SK-N-SH treated with all-trans-retinoic acid at 6 μM for 48 hours (cell line): ENCODE measurements at places on chromosomes 6 and 20.

GRCh38 chr6:163026893-163027292 lies 299.1 kb downstream of the PACRG start:
- ATAC-seq: no peak

GRCh38 chr6:150720774-150721233 lies 121.1 kb downstream of the PLEKHG1 start:
- no peak for ATAC-seq

DNA sequence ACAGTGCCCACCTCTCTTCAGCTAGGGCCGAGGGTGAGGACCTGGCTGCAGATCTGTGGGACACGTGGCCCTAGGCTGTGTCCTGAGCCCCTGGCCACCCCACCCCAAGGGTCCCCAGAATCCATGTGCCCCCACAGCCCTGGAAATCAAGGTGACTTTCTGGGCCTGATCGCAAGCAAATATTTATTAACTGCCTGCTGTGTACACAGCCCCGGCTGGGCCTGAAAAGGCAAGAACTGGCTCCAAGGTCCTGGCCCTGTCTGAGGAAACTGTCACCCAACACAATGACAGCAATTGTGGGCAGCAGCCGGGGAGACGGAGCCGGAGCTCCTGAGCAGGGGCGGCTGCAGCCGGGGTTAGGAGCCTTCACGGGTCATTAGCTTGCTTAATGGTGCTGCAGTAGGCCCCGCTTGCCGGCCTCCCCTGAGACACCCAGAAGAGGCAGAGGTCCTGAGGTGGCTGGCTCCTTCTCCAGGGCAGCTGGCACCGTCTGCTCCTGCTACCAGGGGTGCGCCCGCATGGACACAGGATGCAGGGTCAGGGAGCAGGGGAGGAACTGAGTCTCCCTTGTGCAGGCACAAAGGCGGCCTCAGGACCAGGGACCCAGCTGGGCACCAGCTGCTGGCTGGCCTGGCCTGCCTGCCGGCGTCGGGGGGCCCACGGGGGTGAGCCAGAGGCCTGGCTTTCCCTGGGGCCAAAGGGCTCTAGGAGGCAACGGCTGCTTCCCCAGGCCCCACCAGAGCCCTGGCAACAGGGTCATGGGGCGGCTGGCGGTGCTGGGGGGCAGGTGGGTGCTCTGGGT lies 24.1 kb downstream of the NPEPL1 start:
- no peak for ATAC-seq

DNA sequence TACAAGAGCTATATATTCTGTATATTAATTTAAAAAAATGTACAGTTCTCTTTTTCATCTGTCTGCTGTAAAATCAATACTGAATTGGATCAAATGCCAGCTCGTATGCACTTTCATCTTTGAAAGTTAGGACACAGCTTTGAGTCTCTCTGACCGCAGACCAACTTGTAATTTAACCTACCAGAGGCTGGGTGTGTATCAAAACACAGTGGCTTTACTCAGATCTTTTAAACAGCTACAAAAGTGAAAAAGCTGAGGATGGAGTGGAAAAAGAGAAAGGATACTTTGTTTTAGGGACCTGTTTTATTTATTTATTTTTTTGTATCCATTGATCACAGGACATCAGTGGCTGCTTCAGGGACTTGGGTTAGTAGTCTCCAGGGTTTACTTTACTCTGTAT lies 44.1 kb downstream of the KIAA0408 start:
- no peak for ATAC-seq

- ATAC-seq: no peak
These were observed 24.2 kb upstream of the LAMP5 start for GRCh38 chr20:9490161-9490560.

- ATAC-seq: no peak
These were observed 106.5 kb downstream of the MAN1A1 start for GRCh38 chr6:119243037-119243436.

- ATAC-seq: no peak
These were observed 78.7 kb downstream of the DLL1 start for GRCh38 chr6:170212051-170212756.

DNA sequence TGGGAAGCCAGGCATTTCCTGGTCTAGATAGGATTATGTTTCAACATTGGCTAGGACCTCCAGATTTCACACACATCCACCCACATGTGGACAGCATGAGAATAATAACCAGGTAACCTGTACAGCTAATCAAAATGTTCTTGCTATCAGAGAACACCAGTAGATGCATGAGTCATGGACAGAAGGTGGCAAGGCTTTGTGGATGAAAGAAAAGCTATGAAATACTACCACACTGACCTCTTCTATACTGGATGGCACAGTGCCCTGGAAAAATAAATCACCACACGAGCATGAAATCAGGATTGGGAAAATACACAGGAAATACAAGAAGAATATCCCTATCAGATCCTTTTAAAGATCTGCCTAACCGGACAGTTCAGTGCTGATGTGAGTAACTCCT lies 113.0 kb downstream of the GMDS start:
- peak; percentile 54; the same call in 2 of the 3 replicates for ATAC-seq

DNA sequence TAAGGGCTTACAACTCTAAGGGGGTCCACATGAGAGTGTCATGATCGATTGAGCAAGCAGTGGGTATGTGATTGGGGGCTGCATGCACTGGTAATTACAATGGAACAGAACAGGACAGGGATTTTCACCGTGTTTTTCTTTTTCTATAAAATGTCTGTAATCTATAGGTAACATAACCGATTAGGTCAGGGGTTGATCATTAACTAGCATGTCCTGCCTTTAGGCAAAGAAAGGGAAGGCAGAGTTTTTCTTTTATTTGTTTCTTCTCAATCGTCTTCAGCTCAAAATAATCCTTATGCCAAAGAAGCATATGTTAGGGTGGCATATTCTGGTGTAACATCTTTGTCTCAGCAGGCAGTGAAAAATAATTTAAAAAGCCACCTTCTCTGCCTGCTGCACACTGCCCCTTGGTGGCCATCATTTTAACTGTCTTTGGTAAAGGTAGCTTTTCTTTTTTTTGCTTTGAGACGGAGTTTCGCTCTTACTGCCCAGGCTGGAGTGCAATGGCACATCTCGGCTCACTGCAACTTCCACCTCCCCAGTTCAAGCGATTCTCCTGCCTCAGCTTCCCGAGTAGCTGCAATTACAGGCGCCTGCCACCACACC lies 9.7 kb upstream of the CEP43 start:
- peak; percentile 74 for ATAC-seq

GRCh38 chr6:135592276-135592675 lies 94.7 kb upstream of the AHI1 start:
- ATAC-seq: no peak

DNA sequence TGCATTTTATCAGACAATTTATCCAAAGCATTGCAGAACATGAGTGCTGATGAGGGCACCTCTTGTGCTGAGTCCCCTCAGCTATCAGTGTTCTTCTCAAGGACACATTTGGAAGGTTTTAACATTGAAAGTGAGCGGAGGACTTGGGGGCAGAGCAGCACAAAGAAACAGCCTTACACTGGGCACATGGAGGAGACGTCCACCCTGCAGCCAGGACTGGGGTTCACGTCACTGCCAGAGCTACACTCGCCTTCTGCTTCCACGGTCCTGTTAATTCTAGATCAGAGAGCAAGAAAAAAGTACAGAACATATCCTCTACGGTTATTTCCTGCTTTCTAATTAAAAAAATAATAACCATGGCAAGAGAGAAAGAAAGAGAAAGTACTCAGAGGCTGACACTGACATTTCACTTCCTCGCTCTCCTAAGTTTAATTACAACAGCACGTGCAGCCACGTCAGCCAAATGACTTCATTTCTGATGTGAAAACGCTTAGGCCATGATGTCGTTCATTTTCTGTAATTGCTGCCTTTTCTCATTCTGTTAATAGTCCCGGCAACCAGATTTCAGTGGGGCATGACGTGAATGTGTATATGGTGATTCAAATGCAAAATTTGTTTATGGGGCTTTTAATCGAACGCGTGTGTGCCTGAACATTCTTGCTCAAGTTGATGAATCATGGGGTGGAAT lies 5.1 kb downstream of the PRND start:
- ATAC-seq: no peak

GRCh38 chr20:57442158-57442887 lies 51.1 kb downstream of the RBM38 start:
- no peak for ATAC-seq

- no peak for ATAC-seq
These were observed 632.8 kb downstream of the HDGFL1 start for GRCh38 chr6:23202207-23202606.

DNA sequence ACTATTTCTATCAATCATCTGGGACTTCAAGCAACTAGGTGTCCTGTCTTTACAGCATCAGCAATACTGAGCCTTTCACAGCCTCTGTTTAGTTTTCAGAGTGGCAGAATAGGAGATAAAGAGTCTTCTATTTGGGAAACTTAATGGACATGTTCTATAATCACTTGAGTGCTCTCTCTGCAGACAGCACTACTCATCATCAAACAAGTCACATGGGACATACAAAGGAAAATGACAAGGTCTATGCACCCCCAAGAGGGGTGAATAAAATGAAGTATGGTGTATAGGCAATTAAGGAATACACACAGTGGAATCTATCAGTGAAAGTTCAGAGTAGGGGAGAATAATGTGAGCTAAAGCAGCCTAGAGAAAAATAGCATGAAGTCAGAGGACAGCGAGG lies 237.8 kb upstream of the THEMIS start:
- ATAC-seq: no peak

DNA sequence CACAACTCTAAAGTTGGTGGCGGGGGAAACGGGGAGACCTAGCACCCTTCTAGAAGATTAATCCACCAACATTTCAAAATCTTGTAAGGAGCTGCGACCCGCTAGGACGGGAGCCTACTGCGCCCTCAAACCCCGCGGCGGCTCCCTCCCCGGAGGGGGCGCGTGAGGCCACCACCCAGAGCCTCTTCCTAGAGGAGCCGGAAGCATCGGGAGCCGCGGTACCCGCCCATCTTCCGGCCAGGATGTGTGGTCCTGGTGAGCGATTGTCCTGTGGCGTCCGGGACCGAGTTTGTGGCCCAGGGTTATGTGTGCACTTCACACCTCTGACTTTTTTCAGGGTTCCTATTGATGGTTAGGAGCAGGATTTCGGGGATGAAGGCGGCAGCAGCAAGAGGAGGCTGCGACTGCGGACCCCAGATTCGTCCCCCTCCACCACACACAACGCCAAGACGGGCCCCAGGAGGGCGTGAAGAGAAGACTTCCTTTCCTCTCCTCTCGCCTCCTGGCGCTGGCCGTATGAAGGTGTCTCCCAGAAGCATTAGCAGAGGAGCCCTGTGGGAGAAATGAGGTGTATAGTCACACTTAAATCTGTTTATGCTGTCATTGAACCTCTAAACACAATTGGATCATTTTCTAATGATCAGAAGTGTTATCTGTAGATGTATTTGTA lies 10.7 kb downstream of the ZNF165 start:
- ATAC-seq: peak; percentile 85

GRCh38 chr6:26554447-26554696 lies 16.2 kb downstream of the HMGN4 start:
- ATAC-seq: no peak

- peak; percentile 48 for ATAC-seq
These were observed 525 bp downstream of the MACROD2 start for GRCh38 chr20:13995841-13996240.

- no peak for ATAC-seq
These were observed 318.6 kb downstream of the LRFN2 start for GRCh38 chr6:40268614-40269013.

DNA sequence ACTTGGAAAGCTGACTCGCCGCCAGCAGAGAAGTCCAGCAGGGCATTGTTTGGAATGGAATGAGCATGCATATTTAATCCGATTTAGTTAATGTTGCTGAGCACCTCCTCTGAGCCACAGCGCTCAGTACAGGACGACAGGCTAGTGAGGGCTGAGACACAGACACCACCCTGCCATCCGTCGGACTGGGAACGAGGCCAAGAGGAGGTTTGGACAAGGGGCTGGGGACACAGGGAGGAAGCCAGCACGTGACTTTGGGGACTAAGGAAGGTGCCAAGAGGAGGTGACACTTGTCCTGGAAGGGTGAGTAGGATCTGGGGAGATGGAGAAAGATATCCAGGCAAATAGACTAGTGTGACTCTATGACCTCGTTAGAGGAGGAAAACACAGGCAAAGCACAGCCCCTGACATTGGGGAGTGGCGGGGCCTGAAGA lies 152.5 kb upstream of the ECI2 start:
- ATAC-seq: peak; percentile 49

GRCh38 chr6:1708122-1708521 lies 98.4 kb downstream of the FOXC1 start:
- no peak for ATAC-seq

DNA sequence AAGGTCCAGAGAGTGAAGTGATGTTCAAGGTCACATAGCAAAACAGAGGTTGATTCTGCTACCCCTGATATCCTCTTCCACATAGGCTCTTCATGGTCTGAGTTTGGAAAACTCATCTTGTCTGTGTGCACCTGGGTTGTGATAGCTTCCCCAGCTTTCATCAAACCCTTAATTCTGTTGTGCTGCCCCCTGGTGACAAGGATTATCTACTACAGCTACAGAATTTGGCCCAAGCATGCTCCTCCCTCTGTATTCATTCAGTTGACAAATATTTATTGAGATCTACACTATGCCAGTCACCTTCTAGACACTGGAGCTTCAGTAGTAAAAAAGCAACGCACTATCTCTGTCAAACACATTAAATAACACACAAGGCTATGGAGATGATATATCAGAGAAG lies 50.4 kb downstream of the SMPDL3A start:
- peak; percentile 95 for ATAC-seq

- no peak for ATAC-seq
These were observed 775.8 kb upstream of the FLRT3 start for GRCh38 chr20:15113144-15113773.
